ENCODE measurements at places on chromosomes 5 and 9. TPM values are rescaled to one million over a fixed set of nuclear protein-coding genes. Genes with fewer than 3 reads are reported as not detected.

AK8 gene
- total RNA-seq: 0.90 TPM

RPL37 gene
- total RNA-seq: 3,305 TPM

SNCAIP gene
- total RNA-seq: not detected

RPS23 gene
- total RNA-seq: 3,406 TPM

N4BP3 gene
- total RNA-seq: 1.1 TPM

SLC2A6 gene
- total RNA-seq: 24.2 TPM

GPR150 gene
- 0.14 TPM for total RNA-seq

TAF11L10 gene
- not detected for total RNA-seq

ARSK gene
- total RNA-seq: 8.2 TPM

PCDHB11 gene
- total RNA-seq: 0.07 TPM

IFNA2 gene
- total RNA-seq: not detected

TLX3 gene
- not detected for total RNA-seq

MED10 gene
- total RNA-seq: 79.8 TPM

FRRS1L gene
- total RNA-seq: 0.30 TPM
